ENCODE measurements at places on chromosomes 2 and 18. TPM values are rescaled to one million over a fixed set of nuclear protein-coding genes. Genes with fewer than 3 reads are reported as not detected.

HOXD10 gene
- not detected for total RNA-seq

CNGA3 gene
- 0.29 TPM for total RNA-seq

MAP3K19 gene
- total RNA-seq = not detected

VWC2L gene
- total RNA-seq = not detected

PMAIP1 gene
- total RNA-seq = 4.0 TPM

DYSF gene
- 4.3 TPM for total RNA-seq

LYG2 gene
- total RNA-seq = not detected

CKAP2L gene
- 1.5 TPM for total RNA-seq

LIPG gene
- total RNA-seq = 2.2 TPM

LHCGR gene
- not detected for total RNA-seq

DNA sequence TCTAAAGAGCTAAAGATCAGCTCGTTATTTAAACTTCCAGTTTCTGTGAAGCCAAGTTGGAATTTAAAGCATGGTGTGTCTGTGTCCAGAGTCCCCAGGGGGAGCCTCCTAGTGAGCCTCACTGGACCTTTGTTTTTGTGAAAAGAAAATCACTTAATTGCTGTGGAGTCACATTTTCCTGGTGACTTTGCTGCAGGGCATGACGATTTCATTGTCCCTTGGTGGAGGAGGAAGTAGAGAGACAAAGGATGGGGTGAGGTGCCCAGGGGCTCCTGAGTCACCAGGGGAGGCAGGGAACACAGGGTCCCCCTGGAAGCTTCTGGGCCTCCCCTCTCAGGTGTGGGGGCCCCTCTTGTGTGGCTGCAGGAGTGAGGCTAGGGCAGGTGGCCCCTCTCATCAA, 19.7 kb downstream of the ATP6V1C2 start:
- no peak for DNase-seq

- DNase-seq = no peak
Measured at GRCh38 chr2:134244587-134244986, 9.3 kb upstream of the MGAT5 start.

DNA sequence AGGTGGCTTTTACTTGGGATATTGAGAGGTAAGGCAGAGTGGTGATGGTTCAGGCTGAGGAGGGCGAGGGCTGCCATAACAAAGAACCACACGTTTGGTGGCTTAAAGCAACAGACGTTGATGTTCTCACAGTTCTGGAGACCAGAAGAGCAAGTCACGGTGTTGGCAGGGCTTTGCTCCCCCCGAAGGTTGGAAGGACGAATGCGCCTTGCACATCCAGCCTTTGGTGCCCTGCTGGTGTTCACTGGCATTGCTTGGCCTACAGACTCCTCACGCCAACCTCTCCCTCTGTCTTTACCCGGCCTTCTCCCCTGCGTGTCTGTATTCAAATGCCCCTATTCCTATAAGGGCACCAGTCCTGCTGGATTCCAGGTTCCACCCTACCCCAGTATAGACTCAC, 125.4 kb downstream of the TPO start:
- peak; percentile 69 for DNase-seq

GRCh38 chr2:213162516-213163118, 11.2 kb upstream of the IKZF2 start:
- no peak for DNase-seq

DNA sequence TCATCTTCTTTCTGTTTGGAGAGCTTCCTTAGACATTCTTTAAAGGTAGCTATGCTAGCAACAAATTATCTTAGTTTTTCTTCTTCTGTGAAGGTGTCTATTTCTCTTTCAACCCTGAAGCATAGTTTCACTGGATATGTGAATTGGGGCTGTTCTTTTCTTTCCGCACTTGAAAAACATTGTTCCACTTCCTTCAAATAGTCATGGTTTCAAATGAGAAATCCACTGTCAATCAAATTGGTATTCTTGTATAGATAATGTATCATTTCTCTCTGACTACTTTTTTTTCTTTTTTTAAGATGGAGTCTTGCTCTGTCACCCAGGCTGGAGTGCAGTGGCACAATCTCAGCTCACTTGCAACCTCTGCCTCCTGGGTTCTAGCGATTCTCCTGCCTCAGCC, 254.0 kb downstream of the ANAPC1 start:
- DNase-seq = no peak

DNA sequence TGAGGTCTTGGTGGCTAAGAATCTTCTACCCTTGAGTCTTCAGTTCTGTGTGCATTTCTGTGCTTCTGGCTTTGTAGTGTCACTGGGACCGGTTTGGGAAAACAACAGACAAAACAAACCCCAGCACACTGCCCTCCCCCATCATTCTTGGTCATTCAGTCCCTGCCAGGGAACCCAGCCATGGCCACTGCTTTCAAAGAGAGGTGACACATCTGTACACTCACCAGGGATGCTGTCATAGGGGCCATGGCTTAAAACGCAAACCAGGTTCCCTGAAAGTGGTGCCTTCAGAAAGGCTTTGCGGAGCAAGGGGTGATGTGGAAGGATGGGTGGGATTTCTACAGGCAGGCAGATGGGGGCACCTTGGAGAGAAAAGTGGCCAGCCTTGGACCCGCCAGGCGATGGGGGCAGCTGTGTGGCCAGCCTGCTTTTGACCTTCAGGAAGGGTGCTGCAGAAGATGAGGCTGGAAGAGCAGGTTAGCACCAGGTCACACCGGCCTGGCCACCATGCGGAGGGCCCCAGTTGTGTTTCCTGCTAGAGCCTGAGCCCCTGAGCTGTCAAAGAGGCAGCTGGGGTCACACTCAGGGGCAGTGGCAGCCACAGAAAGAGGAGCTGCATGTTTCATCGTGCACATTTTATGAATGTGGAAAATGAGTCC, 101.3 kb downstream of the INHBB start:
- peak; percentile 82 for DNase-seq

DNA sequence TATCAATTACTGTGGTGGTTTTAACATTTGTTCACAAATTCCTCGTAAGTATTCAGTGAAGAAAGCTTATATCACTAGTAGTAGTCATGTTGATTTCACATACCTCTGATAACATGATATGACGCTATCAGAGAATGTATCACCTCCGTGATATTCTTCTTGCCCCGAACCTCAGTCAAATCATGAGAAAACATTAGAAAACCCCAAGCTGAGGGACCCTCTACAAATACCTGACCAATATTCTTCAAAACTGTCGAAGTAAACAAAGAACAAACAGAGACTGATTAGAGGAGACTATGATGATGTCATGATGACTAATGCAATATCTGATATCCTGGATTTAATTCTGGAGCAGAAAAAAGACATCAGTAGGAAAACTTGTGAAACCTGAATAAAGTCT, 85.6 kb upstream of the SPOPL start:
- no peak for DNase-seq

DNA sequence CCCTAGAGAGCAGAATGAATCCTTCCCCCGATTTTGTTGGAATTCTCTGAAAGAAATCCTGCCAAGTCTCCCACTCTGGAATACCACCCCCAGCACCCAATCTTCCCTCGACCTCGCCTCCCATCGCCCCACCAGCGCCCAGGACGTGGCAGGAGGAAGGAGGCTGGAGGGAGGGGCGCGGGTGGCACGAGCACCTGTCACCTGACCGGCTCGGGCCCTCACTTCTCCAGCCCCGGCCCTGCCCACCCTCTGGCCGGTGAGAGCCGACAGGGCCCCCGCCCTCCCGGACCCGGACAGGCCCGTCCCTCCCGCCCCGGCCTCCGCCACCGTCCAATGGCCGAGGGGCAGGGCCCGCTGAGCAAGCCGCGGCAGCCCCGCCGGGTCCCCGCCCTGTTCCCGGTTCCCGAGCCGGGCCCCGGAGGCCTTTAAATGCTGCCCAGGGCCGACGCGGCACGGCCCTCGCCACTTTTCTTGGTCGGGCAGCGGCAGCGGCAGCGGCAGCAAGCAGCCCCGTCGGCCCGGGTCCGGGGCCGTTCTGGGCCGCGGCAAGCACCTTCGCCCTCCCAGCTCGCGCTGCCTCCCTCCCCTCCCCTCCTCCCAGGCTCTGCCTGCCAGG, at the start of gene LGALSL:
Gene LGALSL (plus strand): TSS at position 393 of the 616 bp plus-strand sequence. CDS start 384 bp downstream, outside the sequence.
- DNase-seq = peak; percentile 96

DNA sequence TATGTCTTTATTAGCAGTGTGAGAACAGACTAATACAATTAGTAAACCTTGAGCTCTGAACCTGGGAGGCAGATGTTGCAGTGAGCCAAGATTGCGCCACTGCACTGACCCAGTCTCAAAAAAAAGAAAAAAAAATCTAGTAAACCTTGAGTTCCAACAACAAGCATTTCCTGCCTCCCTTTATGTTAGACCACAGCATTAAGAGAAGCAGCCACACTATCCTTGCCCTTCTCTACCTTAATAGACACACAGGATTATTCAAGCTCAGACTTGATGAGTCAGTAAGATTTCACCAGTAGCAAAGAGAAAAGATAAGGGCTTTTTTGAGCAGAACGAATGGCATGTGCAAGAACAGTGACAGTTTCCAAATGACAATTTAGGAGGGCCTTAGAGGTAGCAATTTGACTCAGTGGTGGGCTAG, 18.0 kb upstream of the GLS start:
- DNase-seq = no peak

- peak; percentile 68 for DNase-seq
Measured at GRCh38 chr2:74522516-74522915, 3.5 kb downstream of the DQX1 start.

DNA sequence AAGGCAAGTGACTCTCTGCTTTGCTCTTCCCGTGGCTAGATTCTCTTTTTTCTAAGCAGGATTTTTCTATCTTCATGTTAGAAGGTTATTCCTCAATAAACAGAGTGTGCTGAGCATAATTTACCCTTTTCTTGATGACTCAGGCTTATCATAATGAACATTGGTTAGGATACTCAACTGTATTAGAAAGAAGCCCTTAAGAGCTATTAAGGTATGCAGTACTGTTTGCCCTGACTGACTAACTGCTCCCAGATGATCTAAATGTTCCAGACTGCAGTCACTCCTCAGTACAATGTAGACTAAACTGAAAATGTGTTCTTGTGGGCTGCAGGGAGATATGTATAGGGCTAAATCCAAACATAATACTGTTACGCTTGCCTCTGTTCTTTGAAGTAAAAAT, 687.8 kb downstream of the NUP35 start:
- no peak for DNase-seq
